Stimulated activated CD8-positive, alpha-beta memory T cell treated with anti-CD3 and anti-CD28 coated beads, Interleukin-15, amount 100 ng/mL, for 48 hours (primary cell): ENCODE measurements at places on chromosomes 16 and 17.

GRCh38 chr17:13888056-13888609 lies 181.2 kb upstream of the COX10 start:
- no peak for DNase-seq

GRCh38 chr17:47810901-47811635 lies 10.5 kb downstream of the OSBPL7 start:
- no peak for DNase-seq

GRCh38 chr17:76080768-76081287 lies 1.8 kb downstream of the ZACN start:
- DNase-seq = no peak

GRCh38 chr17:53428913-53429312 lies 393.8 kb upstream of the KIF2B start:
- no peak for DNase-seq

DNA sequence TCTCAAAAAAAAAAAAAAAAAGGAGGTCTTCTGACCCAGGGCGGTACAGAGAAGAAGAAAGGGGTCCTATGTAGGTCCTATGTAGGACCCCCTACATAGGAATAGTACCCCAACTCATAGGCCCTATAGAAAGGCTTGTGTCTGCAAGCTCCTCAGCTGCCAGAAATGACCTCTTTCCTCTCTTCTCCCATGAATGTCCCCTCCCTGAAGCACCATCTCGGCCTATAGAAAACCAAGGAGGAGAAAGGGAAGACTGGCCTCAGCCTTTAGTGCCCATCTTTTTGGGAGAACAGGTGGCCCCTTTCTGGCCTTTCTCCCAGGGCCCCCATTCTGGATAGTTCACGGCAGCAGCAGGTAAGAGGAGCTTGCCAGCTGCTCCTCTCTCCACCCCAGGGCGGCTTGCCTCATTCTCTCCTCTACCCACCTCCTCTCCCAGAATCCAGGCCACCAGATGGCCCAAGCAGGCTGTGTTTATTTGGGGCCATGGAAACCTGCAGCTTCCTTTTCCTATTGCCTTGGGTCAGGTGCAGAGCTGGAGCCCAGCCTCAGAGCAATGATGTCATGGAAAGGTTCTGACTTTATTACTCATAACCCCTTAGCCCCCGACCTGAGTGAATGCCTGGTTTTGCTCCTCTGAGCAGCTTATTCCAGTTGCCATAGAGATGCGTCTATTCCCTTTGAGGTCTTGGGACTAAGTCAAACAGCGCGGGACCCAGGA lies 1.6 kb upstream of the MRPL58 start:
- DNase-seq = no peak

GRCh38 chr16:260326-260725 lies 15.4 kb downstream of the RGS11 start:
- no peak for DNase-seq

DNA sequence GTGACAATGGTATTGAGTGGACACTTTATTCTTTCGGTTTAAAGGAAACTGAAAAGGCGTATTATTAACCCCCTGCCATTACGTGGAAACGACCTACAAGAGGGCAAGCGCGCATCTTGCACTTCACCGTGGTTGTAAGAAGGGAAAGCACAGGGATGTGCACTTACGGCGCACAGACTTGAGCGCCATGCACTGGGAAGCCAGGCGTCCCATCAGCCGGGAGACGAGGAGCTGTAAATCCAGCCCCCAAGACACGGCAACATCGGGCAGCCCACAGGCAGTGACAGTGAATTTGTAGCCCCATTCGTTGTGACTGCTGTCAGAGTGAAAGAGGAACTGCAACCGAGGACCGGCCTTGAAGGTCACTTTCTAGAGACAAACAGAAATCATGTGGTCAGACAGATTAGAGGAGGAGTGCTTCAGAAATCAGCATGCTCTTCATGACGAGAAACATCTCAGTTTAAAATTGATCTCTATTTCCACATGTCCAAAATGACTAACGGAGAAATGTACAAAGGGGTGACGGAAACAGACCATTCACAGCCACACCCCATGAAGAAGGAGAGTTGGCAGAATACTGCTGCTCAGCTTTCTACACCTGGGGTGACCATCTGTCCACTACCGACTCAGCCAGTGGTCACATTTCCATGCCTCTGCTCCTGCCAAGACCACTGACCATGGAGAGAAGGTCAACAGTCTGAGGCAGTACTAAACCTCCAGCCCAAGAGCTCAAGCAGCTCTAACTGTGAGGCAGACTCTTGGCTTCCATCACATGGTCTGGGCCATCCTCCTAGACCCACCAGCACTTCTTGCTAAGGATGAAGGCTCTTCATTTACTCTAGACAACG lies 68.6 kb downstream of the ZZEF1 start:
- no peak for DNase-seq

- no peak for DNase-seq
These were observed 19.7 kb downstream of the CDC42EP4 start for GRCh38 chr17:73292031-73292531.

- DNase-seq = no peak
These were observed 23.4 kb downstream of the NME3 start for GRCh38 chr16:1747934-1748333.

DNA sequence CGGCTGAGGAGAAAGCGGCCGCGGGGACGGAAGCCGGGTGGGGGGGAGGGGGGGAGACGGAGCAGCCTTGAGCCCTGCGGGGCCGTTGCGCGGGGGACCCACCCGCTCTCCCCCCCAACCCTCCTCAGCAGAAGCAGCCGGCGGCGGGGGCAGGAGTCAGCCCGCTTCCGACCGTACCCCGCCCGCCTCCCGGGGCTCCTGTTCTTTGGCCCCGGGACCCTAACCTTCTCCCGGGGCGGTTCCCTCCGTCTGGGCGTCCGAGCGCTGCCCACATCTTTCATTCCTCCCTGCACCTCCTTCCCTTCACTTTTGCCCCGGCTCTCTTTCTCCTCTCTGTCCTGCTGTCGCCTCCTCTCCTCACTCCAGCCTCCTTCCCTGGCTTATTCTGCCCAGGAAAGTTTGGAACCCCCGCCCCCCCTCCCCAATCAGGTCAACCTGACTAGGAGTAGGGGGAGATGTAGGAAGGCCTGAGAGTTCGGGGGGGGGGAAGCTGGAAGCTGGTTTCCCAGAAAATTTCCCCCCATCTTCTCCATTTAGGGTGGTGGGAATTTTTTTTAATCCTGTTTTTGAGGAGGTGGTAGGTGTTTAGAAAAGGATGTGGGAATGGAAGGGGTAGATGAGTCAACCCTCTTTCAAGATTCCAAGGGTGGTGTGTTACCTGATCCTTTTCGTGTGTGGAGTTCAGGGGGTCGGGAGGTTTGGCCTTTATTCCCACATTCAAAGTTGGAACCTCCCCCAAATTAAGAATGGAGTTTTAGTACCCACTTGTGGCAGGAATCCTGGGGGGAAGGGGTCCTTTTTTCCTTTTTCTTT lies 427 bp upstream of the NLK start:
- DNase-seq = no peak

- no peak for DNase-seq
These were observed 2.9 kb downstream of the IKZF3 start for GRCh38 chr17:39861235-39861634.

GRCh38 chr16:85057948-85058347 lies 30.4 kb downstream of the KIAA0513 start:
- no peak for DNase-seq

DNA sequence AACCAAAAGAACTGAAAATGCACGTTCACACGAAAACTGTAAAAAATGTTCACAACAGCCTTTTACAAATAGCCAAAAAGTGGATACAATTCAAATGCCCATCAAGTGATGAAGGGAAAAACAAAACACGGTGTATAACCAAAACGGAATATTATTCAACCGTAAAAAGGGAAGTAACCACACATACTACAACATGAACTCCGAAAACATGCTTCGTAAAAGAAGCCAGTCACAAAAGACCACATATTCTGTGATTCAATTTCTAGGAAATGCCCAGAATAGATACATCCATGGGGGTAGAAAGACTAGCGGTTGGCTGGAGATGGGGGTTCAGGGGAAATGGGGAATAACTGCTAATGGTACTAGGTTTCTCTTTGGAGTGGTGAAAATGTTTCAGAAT lies 81.5 kb upstream of the TRAP1 start:
- no peak for DNase-seq

DNA sequence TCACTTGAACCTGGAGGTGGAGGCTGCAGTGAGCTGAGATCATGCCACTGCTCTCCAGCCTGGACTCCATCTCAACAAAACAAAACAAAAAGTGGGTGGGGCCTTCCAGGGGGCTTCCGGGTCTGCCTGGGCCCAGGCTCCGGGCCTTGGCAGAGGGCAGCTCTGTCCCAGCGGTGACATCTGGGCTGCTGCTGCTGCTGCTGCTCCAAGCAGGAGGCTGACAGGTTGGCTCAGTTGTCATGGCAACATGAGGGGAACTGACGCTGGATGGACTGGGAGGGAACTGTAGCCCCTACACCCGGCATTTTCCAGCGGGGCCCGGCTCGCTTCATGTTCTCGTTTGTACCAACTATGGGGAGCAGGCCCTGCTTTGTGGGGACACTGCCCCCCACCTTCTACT lies 4.0 kb downstream of the BAIAP3 start:
- DNase-seq = no peak

DNA sequence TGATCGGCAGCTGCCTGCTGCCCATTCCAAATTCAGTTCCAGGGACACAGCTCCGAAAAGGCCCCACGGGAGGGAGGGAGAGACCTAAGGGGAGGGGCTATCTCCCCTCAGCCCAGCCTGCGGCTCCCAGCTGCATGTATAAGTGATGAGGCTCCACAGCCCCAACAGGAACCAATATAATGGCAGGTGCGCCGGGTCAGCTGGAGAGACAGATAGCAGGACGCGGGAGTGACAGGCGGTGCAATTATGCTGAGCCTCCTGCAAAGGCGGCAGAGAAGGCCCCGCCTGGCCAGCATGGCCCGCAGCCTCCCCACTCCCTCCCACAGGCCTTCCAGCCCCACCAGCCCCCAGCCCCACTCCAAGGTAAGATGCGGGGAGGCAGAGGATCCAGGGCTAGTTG lies 8.1 kb upstream of the C1QL1 start:
- no peak for DNase-seq

DNA sequence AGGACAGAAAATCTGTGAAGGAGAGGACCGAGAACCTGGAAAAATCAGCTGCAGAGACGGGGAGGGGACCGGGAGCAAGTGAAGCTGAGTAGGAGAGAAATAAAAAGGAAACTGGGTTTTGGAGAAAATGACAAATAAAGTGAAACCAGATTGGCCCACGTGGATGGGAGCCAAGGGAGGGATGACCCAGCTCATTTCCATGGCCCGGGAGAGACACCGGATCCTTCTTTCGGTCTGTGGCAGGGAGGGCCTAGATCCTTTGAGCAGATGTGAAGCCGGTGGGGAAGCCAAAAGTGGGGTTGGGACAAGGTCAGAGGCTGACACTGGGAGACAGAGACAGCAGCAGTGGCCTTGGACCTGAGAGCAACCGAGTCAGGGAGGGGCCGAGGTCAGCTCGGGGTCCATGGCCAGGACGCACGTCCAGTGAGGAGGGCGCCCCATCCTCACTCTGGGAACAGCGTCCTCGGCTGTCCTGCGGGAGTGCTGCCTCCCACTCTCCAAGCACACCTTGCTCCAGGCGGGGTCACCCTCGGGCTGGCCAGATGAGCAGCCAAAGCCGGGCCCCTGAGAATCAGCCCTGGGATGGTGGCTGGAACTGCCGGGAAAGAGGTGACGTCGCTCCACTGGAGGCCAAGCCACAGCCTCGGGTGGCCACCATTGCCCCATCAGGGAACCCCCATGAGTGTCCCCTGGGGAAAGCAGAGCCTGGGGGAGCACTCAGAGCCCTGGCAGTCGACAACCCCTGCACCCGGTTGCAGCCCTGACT lies 50.8 kb upstream of the CDR2 start:
- DNase-seq = no peak

DNA sequence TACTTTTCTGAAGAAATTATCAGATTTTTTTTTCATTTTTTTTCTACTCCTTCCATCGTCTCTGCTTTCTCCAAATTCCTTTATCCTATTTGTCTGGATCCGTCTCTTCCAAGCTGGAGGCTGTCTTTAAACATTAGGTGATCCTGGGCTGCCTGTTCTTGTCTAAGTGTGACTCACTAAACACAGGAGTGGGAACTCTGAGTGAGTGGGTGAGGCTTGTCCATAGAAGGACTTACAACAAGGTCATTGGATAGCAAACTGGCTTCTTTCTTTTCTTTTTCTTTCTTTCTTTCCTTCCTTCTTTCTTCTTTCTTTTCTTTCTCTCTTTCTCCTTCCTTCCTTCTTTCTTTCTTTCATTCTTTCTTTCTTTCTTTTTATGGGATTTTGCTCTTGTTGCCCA lies 18.2 kb downstream of the ALOX15 start:
- no peak for DNase-seq

DNA sequence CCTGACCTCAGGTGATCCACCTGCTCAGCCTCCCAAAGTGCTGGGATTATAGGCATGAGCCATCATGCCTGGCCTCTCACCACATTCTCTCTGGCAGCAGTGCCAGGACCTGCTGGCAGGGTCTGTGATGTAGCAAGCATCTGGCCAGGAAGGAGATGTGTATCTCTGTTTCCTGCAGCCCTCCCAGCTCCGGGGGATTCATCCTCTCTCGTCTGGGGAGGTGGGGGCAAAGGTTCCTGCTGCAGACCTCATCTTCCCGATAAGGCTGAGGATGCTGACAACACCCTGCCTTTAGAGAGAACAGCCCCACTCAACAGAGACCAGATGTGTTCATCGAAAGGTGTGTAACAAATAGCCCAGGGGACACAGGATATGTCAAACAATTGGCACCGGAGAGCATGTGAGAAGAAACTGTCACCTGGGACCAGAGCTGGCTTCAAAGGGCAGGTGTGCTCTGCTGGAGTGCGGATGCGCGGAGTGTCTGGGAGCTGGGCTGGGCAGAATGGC lies 54.8 kb upstream of the SEC14L1 start:
- no peak for DNase-seq

- DNase-seq = peak; percentile 19
These were observed 20.5 kb upstream of the SPACA3 start for GRCh38 chr17:32971171-32971570.

GRCh38 chr17:28704219-28704858 lies 7.3 kb downstream of the PROCA1 start:
- no peak for DNase-seq

- no peak for DNase-seq
These were observed 55.4 kb downstream of the VAC14 start for GRCh38 chr16:70745536-70746025.

DNA sequence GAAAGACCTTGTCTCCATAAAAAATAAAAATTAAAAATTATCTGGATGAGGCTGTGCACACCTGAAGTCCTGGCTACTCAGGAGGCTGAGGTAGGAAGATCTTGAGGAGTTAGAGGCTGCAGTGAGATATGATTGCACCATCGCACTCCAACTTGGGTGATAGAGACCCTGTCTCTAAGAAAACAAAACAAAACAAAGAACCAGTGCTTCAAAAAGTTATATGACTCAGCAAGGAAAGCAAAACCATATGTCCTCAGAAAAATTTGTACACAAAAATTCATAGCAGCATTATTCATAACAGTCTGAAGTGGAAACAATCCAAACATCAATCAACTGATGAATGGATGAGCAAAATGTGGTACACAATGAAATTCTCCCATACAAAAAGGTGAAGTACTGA lies 48.9 kb downstream of the SLFN5 start:
- no peak for DNase-seq

DNA sequence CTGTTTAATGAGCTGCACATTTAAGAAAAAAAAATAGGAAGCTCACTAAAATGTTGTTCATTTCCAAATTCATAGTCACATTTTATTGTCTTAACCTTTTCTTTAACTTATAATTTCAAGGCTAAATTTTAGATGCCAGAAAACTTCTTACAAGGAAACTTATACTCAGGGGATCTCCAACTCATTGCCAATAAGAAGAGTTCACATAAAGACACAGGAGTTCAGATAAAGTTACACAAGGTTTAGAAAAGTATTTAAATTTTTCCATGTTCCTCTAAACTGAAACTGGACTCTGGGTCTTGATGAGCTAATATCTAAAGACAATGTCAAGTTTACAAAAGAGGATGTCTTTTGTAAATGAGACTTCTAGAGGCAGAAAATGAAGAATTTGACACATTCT lies 190.7 kb upstream of the KCNJ16 start:
- DNase-seq = no peak
